Right cardiac atrium (tissue), 5 donors: ENCODE measurements at places on chromosomes 1 and 21. TPM values are rescaled to one million over a fixed set of nuclear protein-coding genes. Genes with fewer than 3 reads are reported as not detected.

Gene EDARADD
- total RNA-seq: 0.25 TPM

Gene RGS18
- total RNA-seq: 0.53 TPM

Gene FAM78B
- 3.9 TPM for total RNA-seq

Gene FLG2
- not detected for total RNA-seq

Gene LCE1E
- total RNA-seq: not detected

Gene POU3F1
- total RNA-seq: 0.17 TPM

Gene COL6A1
- 187 TPM for total RNA-seq

Gene IGSF5
- total RNA-seq: 6.3 TPM

Gene AMY2A
- 0.36 TPM for total RNA-seq

Gene ESRRG
- total RNA-seq: 27.6 TPM

Gene SERINC2
- 1.3 TPM for total RNA-seq

Gene CTSK
- total RNA-seq: 17.8 TPM

Gene TPRG1L
- 46.6 TPM for total RNA-seq

Gene C4BPA
- total RNA-seq: not detected

Gene LRRC38
- 0.23 TPM for total RNA-seq

Gene CLDN17
- not detected for total RNA-seq

Gene RAB25
- not detected for total RNA-seq

Gene CGN
- total RNA-seq: 0.47 TPM

Gene CTPS1
- total RNA-seq: 15.6 TPM

Gene KRTAP11-1
- not detected for total RNA-seq

Gene C1orf210
- total RNA-seq: not detected

Gene OR2L13
- total RNA-seq: not detected

Gene POFUT2
- total RNA-seq: 18.6 TPM

Gene WNT2B
- 7.1 TPM for total RNA-seq

Gene ATP6V1G3
- total RNA-seq: not detected

Gene ARHGEF16
- total RNA-seq: 0.28 TPM

Gene LAMC2
- 3.0 TPM for total RNA-seq

Gene SF3B4
- total RNA-seq: 26.1 TPM

Gene CRNN
- not detected for total RNA-seq

Gene RHBG
- not detected for total RNA-seq
